ENCODE measurements at places on chromosomes 7 and 10.

DNA sequence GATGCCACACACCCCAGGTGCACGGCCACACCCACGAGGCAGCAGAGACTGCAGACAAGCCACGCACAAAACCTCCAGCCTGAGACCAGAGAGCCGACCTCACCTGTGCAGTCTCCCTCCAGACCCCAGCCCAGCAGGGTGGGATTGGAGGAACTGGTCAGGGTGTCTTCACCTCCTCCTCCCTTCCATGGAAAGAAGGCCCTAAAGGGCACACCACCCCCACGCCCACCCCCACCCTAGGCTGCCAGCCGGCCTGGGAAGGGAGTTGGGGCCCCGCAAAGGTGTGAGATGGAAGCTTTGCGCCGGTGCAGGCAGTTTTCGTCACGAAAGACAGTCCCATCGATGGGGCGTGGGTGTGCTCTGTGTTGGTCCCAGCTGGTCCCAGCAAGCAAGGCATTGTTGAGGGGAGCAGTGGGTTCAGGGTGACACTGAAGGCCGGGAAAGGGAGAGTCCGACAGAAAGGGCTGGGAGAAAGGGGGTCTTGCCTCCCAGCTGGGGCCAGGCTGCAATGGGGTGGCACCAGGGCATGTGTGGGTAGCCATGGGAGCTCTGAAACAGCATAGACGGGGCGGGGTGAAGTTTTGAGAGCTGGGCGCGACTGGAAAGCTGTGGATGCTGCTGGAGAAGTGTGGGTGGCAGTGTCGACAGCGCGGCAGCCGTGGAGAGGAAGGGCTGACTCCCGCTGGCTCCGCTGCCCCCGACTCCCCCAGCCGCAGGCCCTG, 349.2 kb downstream of the GLRX3 start:
- no peak for DNase-seq

GRCh38 chr10:133226251-133226808, 3.7 kb upstream of the UTF1 start:
- DNase-seq, result no peak

GRCh38 chr7:31679574-31680305, 7.3 kb upstream of the PPP1R17 start:
- no peak for DNase-seq

GRCh38 chr7:45106-46090, 147.0 kb upstream of the FAM20C start:
- DNase-seq, result peak; percentile 7

- DNase-seq, result no peak
Observed at GRCh38 chr10:3782451-3783315, 2.3 kb downstream of the KLF6 start.

GRCh38 chr10:62326176-62326575, 48.0 kb upstream of the ZNF365 start:
- DNase-seq, result no peak

DNA sequence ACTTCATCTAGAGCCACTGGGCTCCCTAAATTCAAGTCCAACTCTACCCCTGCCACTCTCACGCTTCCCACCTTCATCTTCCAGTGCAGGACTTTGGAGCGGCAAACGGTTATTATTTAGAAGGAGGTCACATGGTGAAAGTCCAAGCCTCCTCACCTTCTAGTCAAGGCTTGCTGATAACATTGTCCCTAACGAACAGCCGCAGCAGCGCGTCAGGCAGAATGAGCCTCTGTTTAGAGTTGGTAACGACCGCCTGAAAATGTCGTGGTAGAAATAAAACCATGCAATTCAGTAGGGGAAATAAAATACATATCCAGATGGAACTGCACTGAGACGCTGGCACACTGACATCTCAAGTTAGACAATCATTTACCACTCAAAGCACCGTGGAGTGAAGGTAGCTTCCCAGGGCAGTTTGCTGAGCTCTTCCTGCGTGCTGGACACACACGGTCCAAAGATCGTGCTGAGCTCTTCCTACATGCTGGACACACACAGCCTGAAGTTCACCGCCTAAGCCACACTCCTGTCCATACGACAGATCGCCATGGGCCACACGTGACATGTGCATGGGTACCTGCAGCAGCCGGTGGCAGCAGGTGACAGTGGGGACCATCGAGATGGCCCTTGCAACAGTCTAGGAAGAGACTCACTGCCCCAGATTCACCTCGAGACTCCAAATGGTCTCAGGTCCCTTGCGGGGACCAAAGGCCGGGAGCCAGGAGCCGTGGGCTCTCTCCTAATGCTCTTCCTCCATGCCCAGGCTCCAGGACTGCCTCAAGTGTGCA, 323.5 kb downstream of the PTPRN2 start:
- DNase-seq, result no peak

- no peak for DNase-seq
Observed at GRCh38 chr10:30606313-30606712, 23.2 kb downstream of the LYZL2 start.

DNA sequence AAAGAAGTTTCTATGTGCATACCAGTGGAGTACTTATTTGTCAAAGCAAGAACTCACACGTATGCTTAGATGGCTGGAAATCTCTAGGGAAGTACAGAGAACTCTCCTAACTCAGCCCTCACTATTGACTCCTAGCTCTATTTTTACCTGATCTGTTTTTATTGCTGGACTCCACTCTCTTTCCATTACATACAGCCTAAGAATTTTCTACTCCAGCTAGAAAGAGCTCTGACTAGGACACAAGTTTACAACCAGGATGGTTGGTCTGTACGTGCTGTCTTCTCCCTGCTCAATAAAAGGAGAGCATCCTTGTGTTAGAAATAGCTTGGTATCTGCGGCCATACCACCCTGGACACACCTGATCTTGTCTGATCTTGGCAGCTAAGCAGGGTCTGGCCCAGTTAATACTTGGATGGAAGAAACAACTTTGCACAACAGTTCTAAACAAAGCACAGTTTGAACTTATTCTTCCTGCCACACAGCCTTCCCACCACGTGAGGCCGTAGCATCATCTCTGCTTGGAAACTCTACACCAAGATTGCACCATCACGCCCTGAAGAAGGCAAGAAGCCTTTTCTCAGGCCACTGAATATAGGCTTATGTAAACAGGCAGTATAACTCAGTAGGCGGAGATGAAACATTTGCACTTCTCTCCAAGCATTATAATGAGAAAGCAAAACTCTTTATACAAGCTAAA, 50.7 kb downstream of the KCNMA1 start:
- DNase-seq, result no peak

DNA sequence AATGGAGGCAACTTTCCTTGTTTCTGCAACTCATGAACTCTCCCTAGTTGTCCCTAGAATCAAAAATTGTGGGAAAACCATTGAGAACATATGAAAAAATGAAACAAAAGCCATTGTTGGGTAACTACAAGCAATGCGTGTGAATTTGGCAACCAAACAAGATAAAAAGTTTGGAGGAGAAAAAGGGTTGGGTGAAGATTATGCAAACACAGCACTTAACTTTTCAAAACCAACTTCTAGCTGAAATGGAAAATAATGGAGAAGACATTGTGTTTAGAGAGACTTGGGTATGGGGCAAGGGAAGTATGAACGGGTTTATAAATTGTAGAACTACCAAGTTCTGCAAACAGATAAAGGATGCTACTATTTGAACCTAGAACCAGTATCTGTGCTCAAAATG, 89.0 kb upstream of the SVIL start:
- no peak for DNase-seq

GRCh38 chr10:133400624-133401424, 6.9 kb downstream of the MTG1 start:
- DNase-seq, result no peak

DNA sequence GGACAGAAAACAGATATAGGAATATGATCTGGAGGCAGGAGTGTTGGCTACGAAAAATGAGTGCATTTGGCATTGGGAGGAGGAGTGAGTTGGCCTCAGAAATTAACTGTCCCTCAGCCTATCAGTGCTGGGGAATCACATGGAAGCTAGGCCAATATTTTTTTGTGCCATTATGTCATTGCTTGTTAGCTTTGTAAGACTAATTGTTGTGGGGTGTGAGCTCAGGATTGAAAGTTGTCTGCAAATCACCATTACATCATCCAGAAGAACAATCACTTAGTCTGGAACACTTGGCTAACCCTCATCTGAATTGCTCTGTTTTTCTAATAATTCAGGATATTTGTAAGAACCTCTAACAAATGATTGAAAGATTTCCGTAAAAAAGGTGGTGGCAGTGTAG, 45.2 kb upstream of the SEMA3D start:
- DNase-seq, result no peak
